ENCODE measurements at places on chromosomes 13 and 19. TPM values are rescaled to one million over a fixed set of nuclear protein-coding genes. Genes with fewer than 3 reads are reported as not detected.
A peak's percentile ranks its signal among the peaks of the same experiment; 100 is the strongest.

The PLPP2 gene
- 82.6 TPM for total RNA-seq

GRCh38 chr13:31282741-31283455 lies 83.1 kb downstream of the B3GLCT start:
- no peak for DNase-seq

The RFPL4AL1 gene
- not detected for total RNA-seq

GRCh38 chr19:42184401-42184861 lies 33.0 kb downstream of the DEDD2 start:
- peak; percentile 97 for DNase-seq

GRCh38 chr13:40145139-40145538 lies 489.7 kb downstream of the COG6 start:
- DNase-seq, result no peak

- peak; percentile 39 for DNase-seq
Measured at GRCh38 chr19:51365211-51365964, 800 bp downstream of the ETFB start.

The NOTCH3 gene
- 172 TPM for total RNA-seq

The FCAR gene
- not detected for total RNA-seq

- DNase-seq, result peak; percentile 8
Measured at GRCh38 chr13:26897706-26898550, 137.3 kb upstream of the GPR12 start.

DNA sequence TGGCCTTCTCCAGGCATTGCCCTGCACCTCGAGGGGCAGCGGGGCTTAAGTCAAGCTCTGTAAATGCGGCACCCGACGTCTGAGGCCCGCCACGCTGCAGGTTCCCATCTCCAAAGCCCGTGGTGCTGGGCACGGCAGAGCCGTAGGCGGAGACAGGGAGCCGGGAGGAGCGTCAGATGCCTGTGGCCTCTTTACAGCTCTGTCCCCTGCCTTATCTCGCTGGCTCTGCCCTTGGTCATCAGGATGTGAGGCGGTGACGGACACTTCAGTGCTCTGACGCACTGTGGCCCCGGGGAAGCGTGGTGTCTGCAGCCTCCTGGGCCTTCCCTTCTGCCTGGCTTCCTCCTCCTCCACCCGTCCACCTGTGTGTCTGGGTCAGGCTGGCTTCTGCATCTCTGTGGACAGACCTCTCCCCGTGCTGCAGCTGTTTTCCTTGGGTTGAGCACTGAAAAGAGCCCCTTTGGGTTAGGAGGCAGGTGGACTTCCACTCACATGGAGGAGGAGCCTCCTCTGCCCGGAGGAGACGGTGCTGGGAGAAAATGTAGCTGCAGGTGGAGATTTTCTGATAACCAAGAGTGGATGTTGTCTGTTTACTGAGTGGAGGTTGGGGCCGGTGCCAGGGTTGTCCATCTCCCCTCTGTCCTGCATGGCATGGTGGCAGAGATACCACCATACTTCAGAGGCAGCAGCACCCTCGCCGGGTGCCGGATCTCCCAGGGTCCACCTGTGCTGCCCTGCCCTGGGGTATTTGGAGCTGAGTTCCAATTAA lies 14.6 kb downstream of the MCF2L start:
- DNase-seq, result no peak

GRCh38 chr13:112231451-112232083 lies 144.6 kb upstream of the SPACA7 start:
- DNase-seq, result no peak

The DCLK1 gene
- 62.8 TPM for total RNA-seq

- no peak for DNase-seq
Measured at GRCh38 chr13:78420814-78421213, 182.5 kb downstream of the POU4F1 start.

- DNase-seq, result peak; percentile 82
Measured at GRCh38 chr19:46546194-46546896, 50.7 kb upstream of the PNMA8B start.

The PRODH2 gene
- total RNA-seq, result not detected

DNA sequence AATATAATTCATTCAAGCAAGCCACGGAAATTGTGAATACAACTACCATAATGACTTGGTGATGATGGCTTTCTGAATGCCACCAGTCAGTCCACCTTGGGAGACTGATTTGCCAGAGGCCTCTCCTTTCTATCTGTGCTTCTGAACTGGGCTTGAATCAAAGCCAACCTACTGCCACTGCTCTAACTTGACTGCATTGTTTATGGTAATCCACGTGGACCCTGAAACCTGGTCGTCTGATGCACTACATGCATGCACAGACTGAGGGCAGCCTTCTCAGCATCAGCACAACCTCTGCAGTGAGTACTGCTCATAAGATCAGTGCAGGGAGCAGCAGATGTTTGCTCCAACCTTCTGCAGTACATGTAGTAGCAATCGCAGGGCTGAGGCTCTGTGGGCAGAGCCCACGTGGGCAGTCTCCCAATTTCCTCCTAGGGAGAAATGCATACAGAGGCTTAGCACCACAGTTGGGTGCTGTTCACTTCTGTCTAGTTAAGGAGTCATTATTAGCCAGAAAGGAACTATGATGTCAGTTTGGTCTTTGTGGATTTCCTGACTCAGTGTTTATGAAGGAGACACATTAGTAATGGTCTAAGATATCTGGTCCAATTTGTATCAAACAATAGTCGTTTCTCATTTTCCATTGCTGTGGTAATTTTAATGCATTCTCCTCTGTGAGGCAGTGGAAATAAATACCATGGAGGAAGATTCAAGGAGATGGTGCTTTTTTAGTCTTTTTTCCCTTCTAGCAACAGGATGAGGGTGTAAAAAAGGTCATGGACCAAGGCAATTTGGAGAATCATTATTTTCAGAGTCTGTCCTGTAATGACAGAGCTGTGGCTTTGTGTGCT lies 82.5 kb downstream of the AKAP11 start:
- peak; percentile 19 for DNase-seq

- peak; percentile 56 for DNase-seq
Measured at GRCh38 chr19:3404324-3405260, 38.2 kb downstream of the NFIC start.

DNA sequence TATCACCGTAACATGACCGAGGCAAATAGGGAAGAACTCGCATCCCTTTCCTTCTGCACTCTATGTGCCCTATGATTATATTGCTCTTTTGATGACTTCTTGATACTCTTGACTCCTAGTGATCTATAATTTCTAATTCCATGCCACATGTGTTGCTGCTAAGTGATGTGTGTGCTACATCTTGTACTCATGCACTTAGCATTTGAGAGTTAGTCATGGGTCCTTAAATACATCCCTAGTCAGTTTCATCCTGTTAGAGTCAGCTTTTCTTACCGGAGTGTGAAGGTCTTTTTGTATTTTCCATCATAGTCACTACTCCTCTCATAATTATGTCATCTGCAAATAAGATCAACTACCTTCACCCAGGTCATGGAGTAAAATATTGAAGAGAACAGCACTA lies 30.2 kb downstream of the RXFP2 start:
- DNase-seq, result no peak

DNA sequence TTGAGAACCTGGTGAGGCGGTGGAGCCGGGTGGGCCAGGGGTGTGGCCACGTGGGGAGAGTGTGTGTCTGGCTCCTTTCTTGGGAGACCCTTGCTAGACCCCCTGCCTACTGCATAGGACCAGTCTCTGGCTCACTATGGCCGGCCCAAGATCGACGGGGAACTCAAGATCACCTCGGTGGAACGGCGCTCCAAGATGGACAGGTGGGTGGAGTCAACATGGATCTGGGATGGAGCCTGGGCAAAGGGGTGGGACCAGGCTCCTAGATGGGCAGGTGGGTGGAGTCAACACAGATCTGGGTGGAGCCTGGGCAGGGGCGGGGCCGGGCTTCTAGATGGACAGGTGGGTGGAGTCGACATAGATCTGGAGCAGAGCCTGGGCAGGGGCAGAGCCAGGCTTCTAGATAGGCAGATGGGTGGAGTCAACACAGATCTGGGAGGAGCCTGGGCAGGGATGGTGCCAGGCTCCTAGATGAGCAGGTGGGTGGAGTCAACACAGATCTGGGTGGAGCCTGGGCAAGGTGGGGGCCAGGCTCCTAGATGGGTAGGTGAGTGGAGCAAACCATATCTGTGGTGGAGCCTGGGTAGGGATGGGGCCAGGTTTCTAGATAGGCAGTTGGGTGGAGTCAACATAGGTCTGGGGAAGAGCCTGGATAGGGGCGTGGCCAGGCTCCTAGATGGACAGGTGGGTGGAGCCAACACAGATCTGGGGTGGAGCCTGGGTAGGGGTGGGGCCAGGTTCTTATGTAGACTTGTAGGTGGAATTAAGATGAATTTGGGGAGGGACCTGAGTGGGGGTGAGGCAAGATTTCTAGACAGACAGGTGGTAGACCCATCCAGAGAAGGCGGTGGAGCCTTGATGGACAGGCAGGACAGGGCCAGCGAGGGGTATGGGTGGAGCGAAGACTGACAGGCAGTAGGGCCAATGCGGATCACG lies 56.5 kb downstream of the VAV1 start:
- DNase-seq, result peak; percentile 83

DNA sequence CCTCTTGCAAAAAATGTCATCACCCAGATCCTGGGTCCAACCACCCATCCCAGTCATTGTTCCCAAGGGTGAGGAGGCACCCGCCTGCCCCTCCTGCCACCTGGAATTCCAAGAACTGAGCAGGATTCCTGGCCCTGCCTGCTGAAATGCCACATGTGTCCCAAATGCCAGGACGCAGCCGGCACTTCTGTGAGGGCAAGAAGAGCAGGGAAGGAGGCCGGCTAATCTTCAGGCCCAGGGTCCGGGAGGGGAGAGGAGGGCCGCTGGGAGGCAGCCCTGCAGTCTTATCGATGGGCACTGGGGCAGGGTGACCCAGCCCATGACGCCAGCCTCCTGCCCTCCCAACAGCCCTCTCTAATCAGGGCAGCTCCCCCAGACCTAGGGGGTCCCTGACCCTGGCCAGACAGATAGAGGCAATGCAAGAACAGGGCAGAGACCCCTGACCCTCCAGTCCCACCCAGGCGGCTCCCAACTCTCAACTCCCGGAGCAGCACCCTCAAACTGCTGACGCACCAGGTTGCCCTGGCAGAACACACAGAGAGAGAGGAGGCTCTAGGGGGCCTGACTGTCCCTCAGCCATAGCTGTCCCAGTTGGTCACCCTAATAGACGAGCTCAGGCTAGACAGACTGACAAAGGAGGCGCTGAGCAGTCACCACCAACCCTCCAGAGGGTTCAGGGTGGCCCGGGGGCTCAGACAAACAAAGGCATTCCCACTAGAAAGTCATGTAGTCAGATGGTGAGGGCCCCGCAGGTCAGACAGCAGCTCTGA lies 1.5 kb downstream of the MFSD12 start:
- no peak for DNase-seq

The PCP2 gene
- not detected for total RNA-seq

DNA sequence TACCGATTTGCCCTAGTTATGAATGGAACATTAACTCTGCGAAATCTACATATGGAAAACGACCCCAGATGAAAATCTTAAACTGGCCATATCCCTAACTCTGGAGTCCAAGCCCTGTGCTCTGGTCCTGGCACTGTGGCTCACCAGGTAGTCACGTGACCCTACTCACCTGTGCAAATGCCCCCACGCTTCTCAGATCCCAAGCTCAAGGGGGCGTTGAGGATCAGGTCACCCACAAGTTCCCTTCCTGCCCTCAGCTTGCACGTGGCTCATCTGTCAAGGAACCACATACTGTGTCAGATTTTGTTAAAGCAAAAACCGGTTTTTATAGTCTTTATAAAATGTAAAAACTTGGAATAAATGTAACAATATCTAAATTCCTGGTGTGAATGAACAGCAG lies 324.0 kb downstream of the SHISA2 start:
- peak; percentile 22 for DNase-seq

DNA sequence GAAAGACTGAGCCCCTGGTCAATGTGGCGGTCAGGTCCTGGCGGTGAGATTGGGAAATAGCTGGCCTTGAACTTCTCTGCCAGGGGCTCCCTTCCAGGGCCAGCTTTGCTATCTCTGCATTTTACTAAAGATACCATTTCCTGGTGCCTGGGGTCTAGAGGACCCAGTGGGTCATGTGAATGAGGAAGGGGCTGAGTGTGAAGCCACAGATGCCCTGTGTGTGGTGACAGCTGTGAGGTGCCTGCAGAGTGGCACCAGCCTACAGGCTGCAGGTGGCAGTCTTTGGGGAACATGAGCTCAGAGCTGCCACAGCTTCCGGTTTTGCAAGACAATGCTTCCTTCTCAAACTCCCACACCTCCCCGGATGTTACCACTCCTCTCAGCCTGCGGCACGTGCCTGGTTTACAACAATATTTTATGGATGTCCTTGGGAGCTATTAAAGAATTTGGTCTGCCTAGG lies 5.2 kb upstream of the MLNR start:
- peak; percentile 72 for DNase-seq

The ZNF66 gene
- 67.3 TPM for total RNA-seq

The AP1M2 gene
- 158 TPM for total RNA-seq

- DNase-seq, result no peak
Measured at GRCh38 chr13:30394751-30395191, 27.5 kb upstream of the UBE2L5 start.

The YJEFN3 gene
- total RNA-seq, result 0.85 TPM

The FFAR1 gene
- total RNA-seq, result not detected

DNA sequence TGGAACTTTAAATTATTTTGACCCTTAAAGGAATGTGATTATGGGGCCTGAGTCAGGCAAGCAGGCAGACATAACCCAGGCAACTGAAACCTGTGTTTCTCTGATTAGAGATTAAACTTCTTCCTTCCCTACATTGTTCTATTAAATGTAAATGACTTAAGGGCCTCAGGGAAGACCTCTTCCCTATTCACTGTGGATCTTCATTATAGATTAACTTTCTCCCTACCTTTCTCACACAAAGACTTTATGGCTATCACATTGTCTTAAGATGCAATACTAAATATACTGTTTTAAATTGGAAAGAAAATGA lies 8.8 kb upstream of the METTL21C start:
- no peak for DNase-seq

- DNase-seq, result no peak
Measured at GRCh38 chr19:1672769-1673644, 20.6 kb upstream of the TCF3 start.

DNA sequence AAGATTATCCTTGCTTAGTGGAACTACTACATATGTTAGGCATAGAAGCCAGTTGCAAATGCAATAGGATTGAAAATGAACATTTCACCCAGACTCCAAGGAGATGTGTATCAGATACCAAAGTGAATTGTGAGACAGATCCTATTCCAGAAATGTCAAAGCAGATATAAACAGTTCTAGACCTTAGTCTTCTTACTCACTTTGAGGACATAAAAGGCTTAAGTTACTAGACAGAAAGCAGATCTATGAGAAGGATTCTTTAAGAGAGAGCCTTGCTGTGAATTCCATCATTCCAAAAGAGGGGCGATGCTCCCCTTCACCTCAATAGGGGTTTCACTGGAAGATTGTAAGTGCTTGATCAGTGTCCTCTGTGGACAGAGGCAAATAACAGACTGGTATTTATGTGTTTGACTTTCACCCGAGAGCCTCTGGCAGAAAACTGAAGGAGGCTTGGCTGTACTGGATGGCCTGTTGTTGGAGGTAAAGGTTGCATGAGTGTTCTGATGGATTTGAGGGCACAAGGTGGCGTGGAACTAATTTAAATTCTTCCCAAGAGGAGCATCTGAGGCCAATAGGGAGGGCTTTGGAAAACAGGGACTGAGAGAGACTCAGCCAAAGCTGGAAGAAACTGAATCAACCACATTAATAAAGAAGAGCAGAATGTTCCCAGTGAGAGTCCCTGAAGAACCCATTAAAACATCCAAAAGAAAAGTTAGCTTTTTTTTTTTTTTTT lies 194.8 kb downstream of the DCLK1 start:
- DNase-seq, result no peak

Measured in GM23338 (cell line).